Hematopoietic multipotent progenitor cell treated with erythropoietin and hydrocortisone succinate and interleukin-3 and kit ligand, for 15 days (in vitro differentiated cells): ENCODE measurements at places on chromosomes 16 and 17.

DNA sequence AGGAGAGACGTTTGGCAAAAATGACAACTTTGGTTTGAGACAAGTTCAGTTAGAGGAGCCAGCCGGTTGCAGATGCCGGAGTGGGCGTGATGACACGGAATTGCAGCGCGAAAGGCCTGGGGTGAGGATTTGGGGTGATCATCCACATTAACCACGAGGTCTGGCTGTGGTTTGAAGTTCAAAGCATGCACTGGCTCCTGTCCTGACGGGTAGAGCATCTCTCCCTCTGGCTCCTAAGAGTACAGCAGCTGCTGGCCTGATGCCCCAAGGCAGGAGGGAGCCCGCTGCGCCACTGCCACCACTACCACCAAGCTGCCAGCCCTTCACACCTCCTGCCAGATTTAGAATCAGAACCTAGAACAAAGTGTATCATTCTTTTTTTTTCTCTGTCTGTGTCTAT lies 3.7 kb downstream of the RHBDL3 start:
- DNase-seq, result no peak

DNA sequence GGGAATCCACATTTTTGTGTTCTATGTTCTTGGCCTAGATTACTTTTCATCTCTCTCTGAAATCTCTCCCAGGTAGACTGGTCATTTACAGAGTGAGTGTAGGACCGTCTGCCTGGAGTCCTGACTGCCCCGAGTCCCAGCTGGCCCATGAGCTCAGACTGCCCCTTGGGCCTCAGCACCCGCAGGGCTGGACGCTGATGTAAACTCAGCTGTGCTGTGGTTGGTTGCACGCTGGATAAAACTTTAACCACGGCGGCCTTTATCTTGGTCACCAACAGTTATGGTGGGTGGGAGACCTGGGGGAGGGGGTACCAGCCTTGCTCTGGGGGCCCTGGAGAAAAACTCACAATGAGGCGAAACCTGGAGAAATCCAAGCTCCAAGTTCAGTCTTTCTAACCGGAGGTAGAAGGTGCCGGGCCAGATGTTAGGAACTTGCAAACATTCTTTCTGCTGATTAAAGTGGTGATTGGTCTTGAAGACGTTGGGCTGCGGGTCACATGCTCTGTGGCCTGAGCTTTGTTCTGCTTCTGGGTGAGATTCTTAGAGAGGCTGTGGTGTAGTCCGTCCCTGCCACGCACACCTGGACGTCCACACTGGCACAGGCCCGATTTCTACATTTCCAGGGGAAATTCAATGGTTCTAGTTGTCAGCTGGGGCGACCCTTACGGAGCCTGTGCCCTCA lies 6.9 kb downstream of the METRNL start:
- no peak for DNase-seq

- DNase-seq, result no peak
These were observed 127.9 kb downstream of the IRX5 start for GRCh38 chr16:55058576-55058975.

- no peak for DNase-seq
These were observed 21.1 kb downstream of the GJD3 start for GRCh38 chr17:40343219-40344119.

- DNase-seq, result no peak
These were observed 446.3 kb upstream of the MAF start for GRCh38 chr16:80046848-80047247.

GRCh38 chr17:36500745-36501225 lies 14.3 kb downstream of the ZNHIT3 start:
- no peak for DNase-seq

DNA sequence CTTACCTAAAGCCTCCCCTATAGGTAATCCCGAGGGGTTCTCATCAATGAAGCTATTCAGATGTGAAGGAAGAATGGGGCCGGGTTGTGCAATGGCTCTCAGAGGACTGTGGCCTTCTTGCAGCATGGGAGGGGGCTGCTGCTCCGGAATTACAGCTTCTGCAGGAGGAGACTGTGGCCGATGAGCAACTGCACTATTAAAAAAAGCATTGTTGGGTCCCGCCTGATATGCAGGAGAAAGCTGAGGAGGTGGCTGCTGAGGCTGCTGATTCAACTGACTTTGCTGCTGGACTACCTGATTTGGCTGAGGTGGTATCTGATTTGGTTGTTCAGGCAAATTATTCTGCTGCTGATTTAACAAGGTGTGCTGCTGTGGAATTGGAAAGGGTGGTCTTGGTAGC lies 64.8 kb downstream of the CACNG1 start:
- DNase-seq, result no peak
